ENCODE measurements at places on chromosomes 7 and 10. TPM values are rescaled to one million over a fixed set of nuclear protein-coding genes. Genes with fewer than 3 reads are reported as not detected.
A peak's percentile ranks its signal among the peaks of the same experiment; 100 is the strongest.

The WBP1L gene
- 24.6 TPM for total RNA-seq

- no peak for DNase-seq
Observed at GRCh38 chr7:98872328-98872924, 2.6 kb upstream of the TMEM130 start.

- no peak for DNase-seq
Observed at GRCh38 chr7:83204715-83205114, 42.0 kb upstream of the PCLO start.

DNA sequence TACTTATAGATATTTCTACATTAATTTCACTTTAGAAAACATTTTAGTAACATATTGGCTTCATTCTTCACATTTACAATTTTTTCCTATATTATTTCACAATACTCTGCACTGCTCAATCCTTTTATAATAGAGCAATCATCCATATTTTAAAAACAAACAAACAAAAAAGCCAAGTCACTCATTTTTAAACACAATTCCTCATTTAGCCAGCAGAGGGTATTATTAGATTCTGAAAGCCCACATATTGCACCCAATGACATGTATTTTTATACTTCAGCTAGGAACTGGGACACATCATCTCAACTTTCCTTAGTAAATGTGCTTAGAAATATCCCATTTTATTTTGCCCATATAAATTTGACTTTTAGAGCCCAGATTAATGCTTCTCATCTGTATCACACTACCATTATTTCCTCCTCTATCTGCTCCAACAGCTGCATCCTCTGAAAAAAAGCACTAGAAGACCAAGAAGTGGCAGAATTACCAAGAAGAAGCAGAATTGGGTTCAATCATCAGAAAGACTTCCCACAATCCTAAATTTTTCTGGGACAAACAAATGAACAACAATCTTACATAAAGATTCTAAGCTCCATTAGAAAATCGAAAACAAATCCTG, 29.5 kb downstream of the CTNNA3 start:
- no peak for DNase-seq

DNA sequence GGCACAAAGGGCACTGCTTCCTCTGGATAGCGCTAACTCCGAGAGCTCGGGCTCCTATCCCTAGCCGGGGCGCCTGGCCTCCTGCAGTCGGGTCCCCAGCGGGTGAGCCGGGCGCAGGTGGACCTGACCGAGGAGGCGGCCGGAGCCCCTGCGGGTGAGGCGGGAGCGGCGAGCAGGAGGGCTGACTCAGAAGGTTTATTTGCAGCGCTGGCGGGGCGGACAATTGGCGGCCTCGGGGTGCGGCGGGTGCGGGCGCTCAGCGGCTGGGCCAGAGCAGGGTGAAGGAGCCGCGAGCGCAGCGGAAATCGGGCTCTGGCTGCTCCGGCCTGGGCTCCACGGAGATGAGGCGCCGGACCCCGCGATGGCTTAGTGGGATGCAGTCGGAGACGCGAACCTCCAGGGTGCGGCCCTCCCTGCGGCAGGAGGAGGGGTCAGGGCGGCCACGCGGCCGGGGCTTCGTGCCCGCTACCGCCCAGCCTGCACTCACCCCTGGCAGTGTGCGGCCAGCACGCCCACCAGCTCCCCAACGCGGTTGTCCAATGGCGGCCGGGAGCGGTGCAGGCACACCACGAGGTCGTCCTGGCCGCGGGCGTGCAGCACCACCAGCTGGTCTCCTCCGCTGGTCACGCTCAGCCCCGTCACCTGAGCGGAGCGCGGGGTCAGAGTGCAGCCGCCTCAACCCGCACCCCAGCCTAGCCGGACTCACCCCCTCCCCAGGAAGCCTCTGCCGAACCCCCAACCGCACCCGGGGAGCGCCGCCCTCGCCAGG, 16.1 kb downstream of the MYO1G start:
- DNase-seq = peak; percentile 43

- no peak for DNase-seq
Observed at GRCh38 chr10:70555371-70555770, 47.2 kb downstream of the PRF1 start.

- no peak for DNase-seq
Observed at GRCh38 chr10:15642095-15642494, 77.6 kb downstream of the ITGA8 start.

The STEAP4 gene
- total RNA-seq = not detected

The GAD2 gene
- total RNA-seq = not detected

The CASP2 gene
- total RNA-seq = 117 TPM

DNA sequence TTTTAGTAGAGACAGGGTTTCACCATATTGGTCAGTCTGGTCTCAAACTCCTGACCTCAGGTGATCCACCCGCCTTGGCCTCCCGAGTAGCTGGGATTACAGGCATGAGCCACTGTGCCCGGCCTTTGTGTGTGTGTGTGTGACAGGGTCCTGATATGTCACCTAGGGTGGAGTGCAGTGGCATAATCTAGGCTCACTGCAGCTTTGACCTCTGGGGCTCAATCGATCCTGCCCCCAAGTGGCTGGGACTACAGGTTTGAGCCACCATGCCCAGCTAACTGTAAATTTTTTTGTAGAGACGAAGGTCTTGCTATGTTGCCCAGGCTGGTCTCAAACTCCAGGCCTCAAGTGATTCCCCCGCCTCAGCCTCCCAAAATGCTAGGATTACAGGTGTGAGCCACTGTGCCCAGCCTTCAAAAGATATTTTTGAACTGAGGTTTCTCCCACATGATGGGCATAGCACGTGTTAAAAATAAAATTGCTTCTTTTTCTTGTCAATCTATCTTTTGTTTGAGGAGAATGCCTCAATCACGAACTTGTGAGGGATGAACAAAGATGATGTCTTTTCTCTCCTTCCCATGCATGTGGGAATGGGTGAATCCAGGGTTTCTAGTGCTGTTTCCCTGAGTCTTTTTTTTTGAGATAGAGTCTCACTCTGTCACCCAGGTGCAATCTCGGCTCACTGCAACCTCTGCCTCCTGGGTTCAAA, 30.8 kb upstream of the PSAP start:
- no peak for DNase-seq

DNA sequence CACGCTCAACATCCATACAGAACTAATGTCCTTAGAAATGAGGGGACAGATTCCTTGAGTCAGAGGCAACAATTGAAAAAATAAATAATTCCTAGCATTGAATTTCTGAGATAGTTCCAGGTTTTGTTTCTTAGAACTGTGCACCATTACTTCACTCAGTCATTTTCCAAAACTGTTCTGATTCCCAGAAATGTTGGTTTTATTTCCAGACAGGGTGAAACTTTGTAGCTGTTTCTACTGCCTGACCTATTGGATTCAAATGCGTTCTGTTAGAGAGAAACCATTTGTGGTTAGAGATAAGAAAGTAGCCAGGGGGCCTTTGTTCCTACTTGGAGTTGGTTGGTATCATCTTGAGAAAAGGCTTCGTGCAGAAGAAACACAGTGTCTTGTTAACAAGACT, 8.1 kb upstream of the DEPP1 start:
- DNase-seq = no peak

The TMEM229A gene
- total RNA-seq = not detected

The PODXL gene
- total RNA-seq = 3.2 TPM

The SPDYE5 gene
- 0.15 TPM for total RNA-seq

The CACNA2D1 gene
- total RNA-seq = not detected

DNA sequence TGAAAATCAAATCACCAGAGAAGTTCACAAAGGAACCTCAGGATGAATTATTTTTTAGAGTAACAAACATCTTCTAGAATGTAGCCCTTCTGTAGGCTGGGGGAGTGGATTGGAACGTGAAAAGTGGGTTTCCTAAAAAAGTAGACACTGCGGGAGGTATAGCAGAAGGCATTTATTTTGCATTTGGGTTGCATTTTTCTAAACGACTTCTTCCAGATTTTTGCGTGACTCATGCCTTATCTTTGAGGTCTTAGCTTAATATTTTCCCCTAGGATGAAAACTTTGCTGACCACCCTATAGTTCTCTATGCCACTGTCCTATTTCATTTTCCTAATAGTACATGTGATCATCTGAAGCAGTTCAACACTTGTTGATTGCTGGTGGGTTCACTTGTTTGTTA, 112.7 kb upstream of the JCAD start:
- DNase-seq = no peak

- no peak for DNase-seq
Observed at GRCh38 chr7:98514211-98515031, 102.7 kb upstream of the NPTX2 start.

The HOXA4 gene
- total RNA-seq = not detected

The MMP21 gene
- total RNA-seq = not detected
